ENCODE measurements at places on chromosomes 7 and 10. TPM values are rescaled to one million over a fixed set of nuclear protein-coding genes. Genes with fewer than 3 reads are reported as not detected.

GRCh38 chr10:106284802-106285587 lies 879.5 kb downstream of the SORCS1 start:
- no peaks in the 10 kb centered on the region for H3K4me1 ChIP-seq
- DNase-seq, result no peak
- H3K27me3 ChIP-seq, result no peaks in the 10 kb centered on the region
- H3K4me3 ChIP-seq, result no peak overlapping the region
- H3K27ac ChIP-seq, result no peak overlapping the region
- no peaks in the 10 kb centered on the region for H3K36me3 ChIP-seq

DNA sequence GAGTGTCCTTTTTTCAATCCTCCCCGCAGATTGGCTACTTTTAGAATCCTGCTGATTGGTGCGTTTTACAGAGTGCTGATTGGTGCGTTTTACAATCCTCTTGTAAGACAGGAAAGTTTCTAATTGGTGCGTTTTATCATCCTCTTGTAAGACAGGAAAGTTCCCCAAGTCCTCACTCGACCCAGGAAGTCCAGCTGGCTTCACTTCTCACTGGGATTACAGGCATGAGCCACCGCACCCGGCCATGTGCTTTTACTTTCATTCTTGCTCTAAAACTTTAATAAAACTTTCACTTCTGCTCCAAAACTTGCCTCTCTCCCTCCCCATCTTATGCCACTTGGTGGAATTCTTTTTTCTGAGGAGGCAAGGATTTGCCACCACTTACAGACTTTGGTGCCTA lies 17.0 kb upstream of the WAPL start:
- H3K4me1 ChIP-seq, result peaks cover 17% of the 10 kb centered on the region
- H3K27me3 ChIP-seq, result no peaks in the 10 kb centered on the region
- H3K4me3 ChIP-seq, result no peak overlapping the region
- H3K36me3 ChIP-seq, result no peaks in the 10 kb centered on the region

GRCh38 chr7:101382937-101383336 lies 20.3 kb downstream of the COL26A1 start:
- no peaks in the 10 kb centered on the region for H3K36me3 ChIP-seq
- H3K27ac ChIP-seq, result no peak overlapping the region
- no peak overlapping the region for H3K4me3 ChIP-seq

DNA sequence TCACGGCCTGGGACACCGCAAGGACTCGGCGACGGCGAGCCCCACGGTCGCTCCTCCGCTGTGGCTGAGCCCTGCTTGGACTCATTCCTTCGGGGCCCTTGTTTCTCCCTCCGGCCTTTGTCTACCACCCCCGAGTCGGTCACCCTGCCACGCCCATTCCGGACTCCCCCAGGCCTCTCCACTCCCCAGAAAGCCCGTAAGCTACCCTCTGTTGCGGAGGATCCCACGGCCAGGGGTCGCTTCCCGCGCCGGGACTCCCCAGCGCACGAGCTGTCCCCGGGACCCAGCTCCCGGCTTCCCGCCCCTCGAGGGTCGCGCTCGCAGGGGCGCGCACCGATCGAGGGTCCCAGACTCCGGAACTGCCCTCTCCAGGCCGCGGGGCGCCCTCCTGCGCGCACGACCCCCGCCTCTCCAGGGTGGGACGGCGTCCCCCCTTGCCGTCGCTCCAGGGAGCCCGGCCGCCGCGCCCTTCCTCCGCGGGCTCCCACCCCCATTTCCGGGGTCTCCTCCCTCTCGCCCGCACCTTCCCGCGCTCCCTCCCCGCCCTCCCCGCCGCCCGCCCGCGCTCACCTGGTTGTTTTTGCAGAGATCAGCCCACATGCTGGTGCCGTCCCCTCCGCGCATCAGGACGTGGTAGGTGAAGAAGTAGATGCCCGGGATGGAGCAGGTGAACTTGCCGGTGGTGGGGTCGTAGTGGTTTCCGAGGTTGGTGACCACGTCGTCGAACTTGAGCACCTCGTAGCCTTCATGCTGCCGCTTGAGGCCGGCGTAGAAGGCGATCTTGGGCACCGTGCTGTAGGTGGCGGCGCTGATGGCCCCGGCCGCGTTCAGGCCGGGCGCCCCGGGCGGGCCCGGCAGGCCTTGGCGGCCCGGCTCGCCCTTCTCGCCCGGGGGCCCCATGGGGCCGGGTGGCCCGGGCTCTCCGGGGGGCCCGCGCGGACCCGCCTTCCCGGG lies 1.5 kb downstream of the C1QL3 start:
- peaks cover 37% of the 10 kb centered on the region for H3K27me3 ChIP-seq
- H3K27ac ChIP-seq, result no peak overlapping the region
- H3K36me3 ChIP-seq, result no peaks in the 10 kb centered on the region
- H3K4me1 ChIP-seq, result peaks cover 17% of the 10 kb centered on the region
- DNase-seq, result no peak
- peak overlapping the region; percentile 53 for H3K4me3 ChIP-seq

The ZNF394 gene
- 31.6 TPM for total RNA-seq

GRCh38 chr7:6545398-6546126 lies 5.7 kb downstream of the GRID2IP start:
- no peaks in the 10 kb centered on the region for H3K27me3 ChIP-seq
- no peaks in the 10 kb centered on the region for H3K4me1 ChIP-seq
- H3K4me3 ChIP-seq, result no peak overlapping the region
- DNase-seq, result no peak
- H3K36me3 ChIP-seq, result no peaks in the 10 kb centered on the region

The PON1 gene
- total RNA-seq, result not detected
